ENCODE measurements at places on chromosomes 2 and 18. TPM values are rescaled to one million over a fixed set of nuclear protein-coding genes. Genes with fewer than 3 reads are reported as not detected.

SPRED2 gene
- 11.9 TPM for total RNA-seq

AQP12A gene
- not detected for total RNA-seq

SERPINB13 gene
- not detected for total RNA-seq

CD207 gene
- total RNA-seq, result not detected

CNGA3 gene
- not detected for total RNA-seq

PCGF1 gene
- 14.4 TPM for total RNA-seq

IGFBP2 gene
- total RNA-seq, result 268 TPM

THADA gene
- 16.9 TPM for total RNA-seq

PDE1A gene
- 0.06 TPM for total RNA-seq

GALNT3 gene
- total RNA-seq, result 3.2 TPM

SLC23A3 gene
- 1.3 TPM for total RNA-seq

REG1B gene
- not detected for total RNA-seq

ALPI gene
- not detected for total RNA-seq

MYCN gene
- total RNA-seq, result 1.8 TPM

RAPH1 gene
- total RNA-seq, result 69.8 TPM

VAMP8 gene
- 14.1 TPM for total RNA-seq

PPP1R1C gene
- total RNA-seq, result 0.93 TPM

ALK gene
- not detected for total RNA-seq

IL1R2 gene
- total RNA-seq, result not detected

ZSWIM2 gene
- not detected for total RNA-seq

PID1 gene
- total RNA-seq, result 0.68 TPM

AGAP1 gene
- total RNA-seq, result 13.3 TPM

NLRC4 gene
- total RNA-seq, result not detected

CCDC102B gene
- total RNA-seq, result 8.2 TPM

GPR35 gene
- 0.24 TPM for total RNA-seq

ANKRD30B gene
- 0.70 TPM for total RNA-seq

MERTK gene
- total RNA-seq, result 10.3 TPM

RIT2 gene
- not detected for total RNA-seq

GREB1 gene
- total RNA-seq, result 0.64 TPM

MROH2A gene
- total RNA-seq, result not detected

POTEJ gene
- total RNA-seq, result not detected

PTPN2 gene
- 21.8 TPM for total RNA-seq

AKAIN1 gene
- total RNA-seq, result not detected

LOXL3 gene
- total RNA-seq, result 2.7 TPM

MARS2 gene
- 4.4 TPM for total RNA-seq

TRIM43 gene
- total RNA-seq, result not detected

RBMS1 gene
- total RNA-seq, result 69.7 TPM

NYAP2 gene
- not detected for total RNA-seq

TUBB8B gene
- not detected for total RNA-seq

YWHAQ gene
- total RNA-seq, result 305 TPM

ABCG8 gene
- total RNA-seq, result not detected

DTNB gene
- total RNA-seq, result 1.7 TPM

HRH4 gene
- total RNA-seq, result not detected

ALPP gene
- total RNA-seq, result not detected

CD8B2 gene
- total RNA-seq, result not detected

PLGLB1 gene
- total RNA-seq, result 1.3 TPM

FER1L5 gene
- total RNA-seq, result not detected

ABCG5 gene
- not detected for total RNA-seq

CYS1 gene
- total RNA-seq, result 1.1 TPM

RNF25 gene
- total RNA-seq, result 24.0 TPM

MDH1B gene
- 0.12 TPM for total RNA-seq

KIF1A gene
- 1.2 TPM for total RNA-seq

SDC1 gene
- total RNA-seq, result 7.4 TPM

TFPI gene
- 182 TPM for total RNA-seq

ABCB11 gene
- 0.18 TPM for total RNA-seq

EPB41L3 gene
- total RNA-seq, result 40.9 TPM

RASGRP3 gene
- 90.3 TPM for total RNA-seq

RUFY4 gene
- total RNA-seq, result not detected
